ENCODE measurements at places on chromosomes 11 and 22.

DNA sequence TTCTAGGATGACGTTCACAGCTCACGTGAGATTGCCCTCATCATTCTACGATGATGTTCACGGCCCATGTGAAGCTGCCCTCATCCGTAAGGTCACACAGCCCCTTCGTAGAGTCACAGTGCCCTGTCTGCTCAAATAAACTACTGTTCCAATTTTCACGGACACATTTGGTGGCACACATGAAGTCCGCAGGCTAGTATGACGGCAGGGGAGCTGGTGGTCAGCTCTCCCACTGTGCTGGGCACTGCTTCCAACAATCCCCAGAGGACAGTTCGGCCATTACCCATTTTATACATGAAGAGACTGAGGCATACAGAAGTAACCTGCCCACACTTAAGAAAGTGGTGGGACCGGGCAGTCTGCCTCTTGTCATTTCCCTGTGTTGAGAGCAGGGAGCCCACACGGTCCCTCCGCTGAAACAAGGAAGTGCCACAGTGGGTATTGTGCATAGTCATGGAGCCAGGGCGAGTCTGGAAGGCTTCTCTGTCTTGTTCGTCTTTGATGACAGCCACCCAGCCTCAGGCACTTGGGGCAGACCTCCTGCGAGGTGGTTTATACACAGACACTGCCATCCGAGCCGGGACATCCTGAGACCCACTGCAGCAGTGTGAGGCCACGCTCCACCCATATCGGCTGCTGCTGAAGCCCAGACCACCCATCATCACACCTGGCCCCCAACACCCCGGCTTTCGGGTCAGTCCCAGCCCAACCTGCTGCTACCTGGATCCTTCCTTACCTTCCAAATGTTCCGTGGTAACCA, 114.3 kb downstream of the PHF21B start:
- DNase-seq, result no peak

DNA sequence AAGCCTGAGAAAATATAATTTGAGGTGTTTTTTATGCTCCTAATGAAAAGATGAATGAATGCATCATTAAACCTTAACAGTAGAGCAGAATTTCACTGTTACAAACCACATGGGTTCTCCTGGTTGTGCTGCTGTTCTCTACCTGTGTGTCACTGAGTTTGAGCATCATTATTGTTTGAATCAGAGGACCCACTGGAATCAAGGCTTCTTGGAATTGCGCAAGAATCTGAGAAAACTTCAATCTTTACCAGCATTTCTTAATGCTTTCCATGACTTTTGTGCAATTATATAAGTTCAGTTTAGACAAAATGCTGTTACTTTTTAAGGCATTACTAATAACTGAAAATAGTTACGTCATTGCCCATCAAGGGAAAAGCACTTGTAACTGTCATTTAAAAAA, 18.8 kb upstream of the RBX1 start:
- DNase-seq, result no peak

DNA sequence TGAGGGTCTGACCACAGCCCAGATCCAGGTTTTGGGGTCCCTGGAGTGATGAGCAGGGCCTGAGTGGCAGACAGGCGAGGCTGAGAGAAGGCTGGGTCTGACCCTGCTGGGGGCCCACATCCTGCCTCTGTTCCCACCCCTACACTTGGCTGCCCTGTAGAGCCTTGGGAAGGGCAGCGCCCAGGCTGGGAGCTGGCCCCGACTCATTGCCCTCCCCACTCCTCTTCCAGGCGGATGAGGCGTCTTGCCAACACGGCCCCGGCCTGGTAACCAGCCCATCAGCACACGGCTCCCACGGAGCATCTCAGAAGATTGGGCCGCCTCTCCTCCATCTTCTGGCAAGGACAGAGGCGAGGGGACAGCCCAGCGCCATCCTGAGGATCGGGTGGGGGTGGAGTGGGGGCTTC, 4.9 kb downstream of the DERL3 start:
- DNase-seq, result no peak

GRCh38 chr11:63710476-63711217, 29.3 kb downstream of the RTN3 start:
- DNase-seq, result no peak

- no peak for DNase-seq
Measured at GRCh38 chr11:44382656-44383240, 72.8 kb upstream of the ALX4 start.

DNA sequence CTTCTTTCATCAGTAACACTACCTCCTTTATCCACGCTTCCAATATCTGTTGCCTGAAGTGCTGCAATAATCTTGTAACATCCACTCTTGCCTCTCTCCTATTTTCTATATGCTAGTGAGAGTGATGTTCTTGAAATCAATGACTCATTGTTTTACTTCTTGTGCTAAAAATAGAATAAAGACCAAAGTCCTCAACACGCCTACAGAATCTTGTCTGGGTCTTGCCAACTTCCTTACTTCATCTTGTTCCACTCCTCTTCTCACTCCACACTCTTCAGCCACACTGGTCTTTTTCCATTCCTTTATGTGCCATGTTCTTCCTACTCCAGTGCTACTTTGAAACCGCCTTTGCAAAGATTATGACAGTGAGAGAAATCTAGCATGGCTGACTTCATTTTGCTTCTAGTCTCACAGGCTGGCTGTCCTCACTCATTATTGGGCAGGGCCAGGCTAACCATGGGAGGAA, 136.4 kb downstream of the CCDC81 start:
- no peak for DNase-seq

- no peak for DNase-seq
Measured at GRCh38 chr22:27195094-27195493, 537.7 kb downstream of the MIAT start.

GRCh38 chr11:131894615-131895544, 524.5 kb downstream of the NTM start:
- DNase-seq, result no peak

- no peak for DNase-seq
Measured at GRCh38 chr11:4891996-4892640, 10.4 kb downstream of the OR51T1 start.

DNA sequence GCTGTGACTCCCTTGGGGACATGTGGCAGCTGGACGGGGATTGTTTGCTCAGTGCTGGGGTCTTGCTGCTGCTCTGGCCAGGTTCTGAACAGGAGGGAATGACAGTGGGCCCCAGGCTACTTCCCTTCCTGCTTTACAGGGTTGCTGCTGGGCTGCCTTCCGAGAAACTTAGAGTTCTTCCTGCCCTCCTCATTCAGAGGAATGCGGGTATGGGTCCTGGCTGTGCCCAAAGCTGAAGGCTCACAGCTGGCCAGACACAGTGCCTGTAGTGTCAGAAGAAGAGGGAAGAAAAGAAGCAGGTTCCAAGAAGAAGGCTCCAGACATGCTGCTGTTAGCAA, 108.3 kb upstream of the PARVA start:
- DNase-seq, result no peak

DNA sequence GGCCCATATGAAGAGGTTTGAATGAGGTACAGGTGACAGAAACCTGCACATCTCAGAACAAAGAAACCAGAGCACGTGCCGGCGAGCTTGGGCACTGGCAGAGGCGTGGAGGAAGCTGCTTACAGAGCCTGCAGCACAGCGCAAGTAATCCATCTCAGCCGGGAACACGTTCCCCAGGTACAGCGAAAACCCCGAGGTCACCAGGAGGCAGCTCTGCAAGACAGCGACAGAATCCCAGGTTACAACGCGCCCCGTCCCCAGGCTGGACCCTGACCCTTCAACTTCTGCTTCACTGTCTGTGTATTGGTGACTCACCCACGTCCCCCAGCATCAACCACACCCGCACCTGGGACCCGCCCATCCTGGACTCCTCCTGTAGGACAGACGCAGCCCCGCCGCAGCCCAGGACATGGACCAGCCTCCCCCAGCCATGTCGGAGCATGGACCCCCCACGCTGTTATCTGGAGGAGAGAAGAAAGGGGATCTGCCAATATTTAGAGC, 2.2 kb downstream of the MLC1 start:
- no peak for DNase-seq

DNA sequence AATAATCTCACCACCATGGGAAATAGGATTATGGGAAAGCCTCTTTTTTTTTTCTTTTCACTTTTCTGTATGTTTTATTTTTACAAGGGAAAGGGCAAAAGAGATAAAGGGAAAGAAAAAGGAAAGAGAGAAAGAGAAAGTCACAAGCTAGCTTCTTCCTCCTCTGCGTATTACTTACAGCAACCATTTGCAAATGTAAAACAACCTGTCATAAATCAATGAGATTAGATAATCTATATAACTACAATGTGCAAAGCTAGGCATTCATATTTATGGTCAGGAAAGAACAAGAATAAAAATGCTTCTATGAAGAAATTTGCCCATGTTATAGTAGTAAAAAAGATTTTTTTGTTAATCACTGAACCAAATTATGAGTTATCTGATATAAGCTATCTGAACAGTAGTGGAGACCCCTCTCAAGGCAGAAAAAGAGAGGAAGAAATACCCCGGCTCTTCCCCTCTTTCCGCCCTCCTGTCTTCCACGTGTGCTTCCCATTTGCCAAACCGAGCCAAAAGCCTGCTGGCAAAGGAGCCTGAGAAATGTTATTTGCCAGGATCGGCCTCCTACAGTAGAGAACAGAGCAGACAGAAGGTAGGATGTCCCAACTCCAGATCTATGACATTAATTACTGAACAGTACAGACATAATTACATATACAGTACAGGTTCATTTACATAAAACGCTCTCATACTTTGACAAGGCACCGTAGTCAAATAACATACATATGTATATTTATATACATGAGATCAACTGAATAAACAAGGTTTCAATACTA, 50.2 kb downstream of the ARHGAP32 start:
- DNase-seq, result no peak

GRCh38 chr11:9757809-9758636, 94.1 kb downstream of the SWAP70 start:
- DNase-seq, result peak; percentile 96

All from stimulated activated CD4-positive, alpha-beta T cell treated with anti-CD3 and anti-CD28 coated beads, Interleukin-4, amount 100 ng/mL, for 1 hour (primary cell).